ENCODE measurements at places on chromosomes 3 and 15.

- no peak for DNase-seq
These were observed 69.3 kb downstream of the CHAC1 start for GRCh38 chr15:41022487-41023090.

- no peak for DNase-seq
These were observed 19.0 kb downstream of the SEMA6D start for GRCh38 chr15:47736143-47736786.

- DNase-seq = no peak
These were observed 31.0 kb downstream of the LOXL1 start for GRCh38 chr15:73957276-73957675.

DNA sequence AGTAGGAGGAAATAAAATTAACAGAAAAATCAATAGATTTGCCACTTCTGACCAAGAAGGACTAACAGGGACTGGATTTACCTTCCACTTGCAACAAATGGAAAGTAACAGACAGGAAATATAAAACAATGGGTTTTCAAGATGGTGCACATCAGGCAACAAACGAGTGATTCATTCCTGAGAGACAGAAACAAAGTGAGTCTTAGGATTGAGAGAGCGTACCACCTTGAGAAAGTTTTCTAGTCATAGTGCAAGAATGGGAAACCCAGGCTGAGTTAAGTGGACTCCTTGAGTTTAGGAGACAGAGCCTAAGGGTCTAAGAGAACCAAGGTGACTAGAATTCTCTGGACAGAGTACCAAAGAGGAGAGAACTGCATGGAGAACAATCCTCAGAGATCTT, 101.7 kb downstream of the PPP2R3A start:
- DNase-seq = no peak

GRCh38 chr3:98623572-98624280, 30.3 kb upstream of the CPOX start:
- no peak for DNase-seq

- DNase-seq = no peak
These were observed 89.6 kb upstream of the ARPP21 start for GRCh38 chr3:35549690-35550089.

GRCh38 chr15:56798639-56799038, 65.3 kb upstream of the ZNF280D start:
- DNase-seq = no peak

- no peak for DNase-seq
These were observed 235.2 kb upstream of the VEPH1 start for GRCh38 chr3:157738441-157738840.

GRCh38 chr3:115018694-115019093, 128.4 kb downstream of the ZBTB20 start:
- DNase-seq = no peak

DNA sequence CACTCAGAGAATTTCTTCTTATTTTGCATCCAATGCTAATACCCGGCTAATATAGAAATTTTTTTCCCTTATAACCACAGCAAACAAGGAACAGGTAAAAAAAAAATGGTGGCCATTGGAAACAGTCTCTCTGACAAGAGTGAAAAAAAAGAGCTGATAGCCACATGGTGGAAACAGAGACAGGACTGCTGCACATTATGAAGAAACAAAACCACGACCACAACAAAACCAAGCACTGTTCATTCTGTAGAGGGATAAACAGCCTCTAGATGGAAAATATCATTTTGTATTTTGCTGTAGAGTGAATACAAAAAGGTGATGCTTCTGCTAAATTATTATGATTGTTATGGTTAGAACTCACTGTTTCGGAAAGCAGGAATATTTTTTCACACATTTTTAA, 686.2 kb downstream of the NLGN1 start:
- DNase-seq = no peak

DNA sequence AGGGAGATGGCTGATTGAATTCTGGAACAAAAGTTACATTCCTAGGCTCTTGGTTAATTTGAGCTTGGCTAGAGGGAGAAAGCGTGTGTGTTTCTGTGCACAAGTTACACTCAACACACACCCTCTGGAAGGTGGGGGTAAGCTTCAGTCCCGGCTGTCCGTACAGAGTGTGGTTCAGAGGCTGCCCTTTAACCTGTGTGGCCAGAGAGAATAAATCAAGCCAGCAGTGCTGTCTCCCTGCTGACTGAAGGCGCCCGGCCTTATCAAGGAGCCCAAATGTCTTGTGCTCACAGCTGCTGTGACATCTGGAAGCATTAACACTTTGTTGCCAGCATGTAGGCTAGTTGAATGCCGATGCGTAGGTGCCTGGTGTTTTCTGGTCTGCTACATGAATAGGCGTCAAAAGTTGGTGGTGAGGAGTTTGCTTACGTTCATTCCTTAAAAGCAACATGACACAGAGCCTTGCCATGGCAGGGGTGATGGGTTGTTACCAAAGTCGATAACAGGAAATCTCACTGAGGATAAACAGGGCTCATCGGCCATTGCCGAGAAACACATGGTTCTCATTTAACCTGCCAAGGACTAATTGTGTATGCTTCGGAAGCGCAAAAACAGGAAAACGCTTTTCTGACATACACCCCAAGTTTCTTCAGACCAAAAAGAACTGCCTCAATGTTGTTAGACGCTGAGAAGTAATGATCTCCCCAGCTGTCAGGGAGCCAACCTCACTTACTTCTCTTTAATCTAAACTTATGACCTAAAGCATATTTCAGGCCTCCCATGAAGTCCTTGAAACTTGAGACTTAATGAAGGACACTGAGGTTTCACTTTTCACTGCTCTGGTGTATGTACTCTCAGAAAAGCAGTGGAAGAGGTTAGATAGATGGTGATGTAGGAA, 95.8 kb upstream of the CTDSPL start:
- no peak for DNase-seq

DNA sequence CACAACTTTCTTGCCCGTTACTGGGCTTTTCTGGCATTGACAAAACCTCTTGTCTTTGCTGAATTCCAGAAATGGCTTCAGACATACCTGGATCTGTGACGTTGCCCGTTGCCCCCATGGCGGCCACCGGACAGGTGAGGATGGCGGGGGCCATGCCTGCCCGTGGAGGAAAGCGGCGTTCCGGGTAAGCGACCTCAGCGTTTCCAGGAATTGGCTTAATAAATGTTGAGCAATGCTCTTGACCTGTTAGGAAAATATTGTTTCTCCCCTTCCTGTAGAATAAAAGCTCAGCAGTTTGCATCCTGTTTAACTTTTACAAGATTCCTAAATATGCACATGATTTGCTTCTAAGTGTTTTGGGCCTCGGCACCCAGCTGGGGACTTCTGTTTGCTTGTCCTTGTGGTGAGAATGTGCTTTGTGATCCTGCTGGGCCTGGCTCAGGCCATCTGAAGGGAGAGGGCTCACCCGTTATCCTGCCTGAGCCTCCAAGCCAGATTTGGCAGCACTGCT, 46.7 kb downstream of the ARNT2 start:
- no peak for DNase-seq

GRCh38 chr3:151787626-151788025, 26.3 kb upstream of the AADAC start:
- DNase-seq = no peak

GRCh38 chr3:99920481-99921376, 103.1 kb downstream of the CMSS1 start:
- no peak for DNase-seq

DNA sequence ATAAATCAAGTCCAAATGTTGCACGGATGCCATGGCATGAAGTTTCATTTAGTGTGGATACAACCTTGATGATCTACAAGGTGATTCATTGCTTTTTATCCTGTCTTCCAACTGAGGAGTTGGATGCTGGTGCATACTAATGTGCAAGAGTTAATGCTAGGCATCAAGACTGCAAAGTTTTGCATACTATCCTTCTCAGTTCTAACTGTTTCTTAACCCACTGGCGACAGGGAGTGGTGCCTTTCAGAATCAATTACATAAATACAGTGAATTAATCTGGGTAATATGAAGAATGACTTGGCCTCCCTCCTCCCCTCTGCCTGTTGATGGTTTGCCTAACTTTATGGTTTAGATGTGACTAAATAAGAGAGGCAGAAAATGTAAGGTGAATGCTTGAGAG, 43.5 kb downstream of the KCNAB1 start:
- DNase-seq = no peak

DNA sequence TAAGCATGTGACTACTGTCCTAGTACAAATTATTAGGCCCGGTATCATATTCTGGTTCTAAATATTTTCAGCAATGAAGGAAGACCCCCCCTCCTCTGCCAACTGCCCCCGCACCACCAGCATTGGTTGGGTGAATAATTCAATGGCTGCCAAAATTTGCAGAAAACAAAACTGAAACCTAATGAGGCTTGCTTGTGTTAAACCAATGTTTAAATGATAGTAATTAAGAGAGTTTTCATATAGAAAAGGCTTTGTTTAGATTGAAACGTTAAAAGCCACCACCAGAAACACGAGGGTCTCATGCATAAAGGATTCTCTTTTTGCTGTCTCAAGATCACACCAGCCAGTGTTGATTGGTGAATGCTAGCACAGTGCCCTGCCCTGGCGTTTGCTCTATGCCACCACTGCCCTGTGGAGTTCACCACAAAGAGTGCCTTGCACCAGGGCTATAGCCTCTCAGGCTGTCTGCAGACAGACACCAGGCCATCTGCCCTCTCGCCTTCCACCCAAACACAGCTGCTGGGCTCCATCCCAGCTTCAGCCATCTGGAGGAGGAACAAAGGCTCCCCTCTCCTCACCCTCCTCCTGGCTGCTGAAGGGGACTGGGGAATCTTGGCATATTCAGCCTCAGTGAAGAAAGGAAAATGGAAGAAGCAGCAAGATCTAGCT, 200.3 kb upstream of the PFN2 start:
- no peak for DNase-seq

- no peak for DNase-seq
These were observed 92.7 kb upstream of the PLXND1 start for GRCh38 chr3:129699199-129699598.

DNA sequence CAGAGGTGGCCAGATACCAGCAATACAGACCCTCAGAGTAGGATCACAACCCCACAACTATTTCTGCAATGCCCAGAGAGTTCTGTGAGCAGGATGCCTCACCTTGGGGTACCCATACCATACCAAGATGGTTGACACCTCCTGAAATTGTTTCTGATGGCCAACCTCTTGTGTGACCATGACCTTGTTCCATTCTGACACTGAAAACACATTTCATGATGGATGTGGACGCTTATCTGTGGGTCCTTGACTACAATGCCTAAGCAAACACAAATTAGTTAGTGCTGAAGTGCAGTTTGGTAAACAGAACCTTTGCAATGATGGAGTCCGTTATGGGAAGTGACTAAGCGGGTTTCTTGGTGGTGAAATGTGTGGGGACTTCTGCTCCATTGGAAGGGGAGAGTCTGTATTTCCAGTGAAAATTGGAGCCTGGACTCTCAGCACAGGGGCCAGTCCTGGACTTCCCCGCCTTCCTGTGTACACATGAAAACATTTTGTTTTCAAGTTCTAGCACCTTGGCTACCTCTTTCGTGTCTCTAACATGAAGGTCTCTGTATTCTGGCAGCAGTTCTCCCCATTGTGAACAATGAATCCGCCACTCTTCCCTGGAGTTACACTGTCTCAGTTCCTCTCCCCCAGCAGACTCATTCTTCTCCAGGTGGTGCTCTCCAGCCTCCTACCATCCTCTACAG, 106.2 kb downstream of the XXYLT1 start:
- DNase-seq = no peak

DNA sequence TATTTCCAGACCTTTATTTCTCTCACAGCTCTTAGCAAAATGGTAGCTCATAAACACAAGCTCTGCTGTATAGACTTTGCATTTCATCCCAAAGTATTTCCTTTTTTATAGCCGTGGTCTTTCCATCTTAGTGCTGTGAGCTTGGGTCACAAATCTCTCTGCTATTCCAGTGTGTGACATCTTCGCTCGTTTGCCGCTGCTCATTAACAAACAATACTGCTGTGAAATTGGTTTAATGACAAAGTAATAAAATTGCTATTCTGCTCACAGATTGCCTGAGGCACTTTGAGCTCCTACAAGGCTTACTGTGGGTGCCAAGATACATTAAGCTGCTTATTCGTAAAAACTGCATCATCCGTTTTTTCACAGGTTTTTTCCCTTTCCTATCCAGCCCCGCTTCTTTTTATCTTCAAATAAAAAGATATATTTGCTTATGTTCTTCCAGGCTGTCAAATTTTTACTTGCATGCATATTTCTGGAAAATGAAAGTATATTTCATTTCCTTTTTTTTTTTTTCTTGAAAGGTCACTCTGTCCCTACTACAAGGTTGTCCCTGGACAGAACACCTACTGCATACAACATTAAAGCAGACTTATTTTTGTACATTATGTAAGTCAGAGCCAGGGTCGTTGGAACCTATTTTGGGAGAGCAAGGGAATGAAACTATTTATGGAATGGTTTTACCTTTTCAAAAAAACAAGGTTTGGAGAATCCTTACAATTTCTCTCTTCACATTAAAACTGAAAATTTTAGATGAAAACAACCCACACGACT, 174.5 kb downstream of the MEIS2 start:
- DNase-seq = no peak

GRCh38 chr15:58724466-58724865, 25.0 kb downstream of the ADAM10 start:
- no peak for DNase-seq

- DNase-seq = no peak
These were observed 170.8 kb downstream of the SLC9A9 start for GRCh38 chr3:143677430-143677829.

GRCh38 chr3:185421577-185422232, 58.8 kb downstream of the MAP3K13 start:
- DNase-seq = no peak

DNA sequence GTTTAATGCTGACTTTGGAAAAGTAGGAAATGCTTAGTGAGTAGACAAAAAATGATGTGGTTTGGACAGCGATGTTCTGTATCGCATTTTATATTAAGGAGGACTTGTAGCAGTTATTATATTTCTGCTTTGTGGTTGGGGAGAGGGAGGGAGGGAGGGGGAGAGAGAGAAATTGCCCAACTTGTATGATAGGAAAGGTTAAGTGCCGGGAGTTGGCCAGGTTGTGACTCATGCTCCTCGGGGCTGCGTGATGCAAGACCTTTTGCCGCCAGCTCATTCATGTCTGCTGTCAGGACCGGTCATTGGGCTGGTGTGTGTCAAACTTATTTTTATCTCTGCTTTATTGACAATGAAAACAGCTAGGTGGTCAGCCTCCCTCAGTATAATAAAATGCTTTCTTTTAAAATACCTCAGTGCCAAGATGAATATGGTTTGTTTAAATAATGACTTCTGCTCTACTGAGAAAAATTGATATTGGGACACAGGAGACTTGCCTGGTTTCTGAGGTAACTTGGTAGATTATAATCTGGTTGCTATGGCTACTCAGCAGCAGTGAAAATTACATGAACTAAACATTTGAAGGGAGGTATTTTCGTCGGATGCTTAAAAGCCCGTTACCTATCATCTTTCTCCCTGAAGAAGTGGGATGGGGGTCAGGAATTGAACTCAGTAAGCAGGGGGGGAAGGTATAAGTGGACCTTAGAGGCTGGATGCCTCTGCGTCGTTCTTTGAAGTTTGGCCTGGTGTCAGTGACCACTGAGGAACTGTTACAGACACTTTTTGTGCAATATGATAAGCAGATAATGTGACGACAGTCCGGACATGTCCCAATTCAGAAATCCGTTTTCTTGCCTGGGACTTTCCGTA, 90.7 kb downstream of the FNDC3B start:
- DNase-seq = peak; percentile 29

GRCh38 chr3:110343376-110343775, 728.2 kb upstream of the NECTIN3 start:
- DNase-seq = no peak

GRCh38 chr3:32077260-32078084, 28.9 kb upstream of the GPD1L start:
- DNase-seq = no peak
